ENCODE measurements at places on chromosomes 4 and X.

- no peak for DNase-seq
These were observed 6.7 kb upstream of the ZNF41 start for GRCh38 chrX:47489507-47490275.

DNA sequence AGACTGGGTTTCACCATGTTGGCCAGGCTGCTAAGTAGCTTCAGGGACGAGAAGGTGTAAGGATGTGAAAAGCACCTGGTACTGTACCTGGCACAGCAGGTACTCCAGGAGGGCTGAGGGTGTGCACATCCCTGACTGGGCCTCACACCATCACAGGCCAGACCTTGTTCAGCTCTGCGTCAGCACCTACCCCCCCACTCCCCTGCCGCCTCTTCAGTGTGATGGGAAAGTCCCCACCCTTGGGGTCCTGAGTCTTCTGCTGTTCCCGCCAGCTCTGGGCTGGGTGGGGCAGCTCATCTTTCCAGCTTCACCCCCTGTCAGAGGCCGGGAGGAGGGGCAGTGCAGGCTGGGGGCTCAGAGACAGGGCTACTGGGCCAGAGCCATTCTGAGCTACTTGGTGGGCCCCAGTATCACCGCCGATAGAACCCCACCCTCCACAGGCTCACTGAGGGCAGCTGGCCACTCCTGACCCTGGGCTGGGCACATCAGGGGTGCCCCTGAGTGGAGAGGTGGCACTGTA, 6.7 kb upstream of the SH3BP2 start:
- peak; percentile 74 for DNase-seq

- DNase-seq = no peak
These were observed 327.8 kb upstream of the HAND2 start for GRCh38 chr4:173857828-173858227.

DNA sequence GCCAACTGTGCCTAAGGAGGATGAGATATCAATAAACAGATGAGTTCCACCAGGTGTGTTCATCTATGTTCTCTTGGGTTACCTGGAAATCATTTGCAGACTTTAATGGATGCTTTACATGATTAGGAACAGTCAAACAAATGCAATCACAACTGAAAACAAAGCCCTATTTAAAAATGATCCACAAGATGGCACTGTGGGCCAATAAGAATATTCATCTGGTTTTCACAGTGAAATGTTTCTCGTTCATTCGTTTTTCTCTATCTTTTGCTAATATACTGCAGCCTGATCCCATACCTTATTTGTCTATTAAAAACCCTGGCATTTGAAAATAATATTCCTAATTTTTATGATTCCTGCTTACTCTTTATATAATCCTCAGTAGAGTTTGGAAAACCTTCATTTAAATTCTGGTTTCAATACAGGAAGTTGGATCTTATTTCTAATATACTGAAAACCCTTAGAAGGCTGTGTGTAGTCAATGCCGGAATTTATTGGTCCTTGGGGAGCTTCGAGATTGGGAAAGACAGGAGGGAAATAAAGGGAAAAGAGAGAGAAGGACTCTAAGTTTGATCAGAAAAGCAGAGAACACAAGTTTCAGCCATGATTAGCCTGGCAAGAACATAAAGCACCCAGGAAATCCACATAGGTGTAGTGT, 63.8 kb upstream of the TAPT1 start:
- DNase-seq = peak; percentile 28

GRCh38 chr4:105191621-105192210, 45.0 kb downstream of the TET2 start:
- peak; percentile 62 for DNase-seq

DNA sequence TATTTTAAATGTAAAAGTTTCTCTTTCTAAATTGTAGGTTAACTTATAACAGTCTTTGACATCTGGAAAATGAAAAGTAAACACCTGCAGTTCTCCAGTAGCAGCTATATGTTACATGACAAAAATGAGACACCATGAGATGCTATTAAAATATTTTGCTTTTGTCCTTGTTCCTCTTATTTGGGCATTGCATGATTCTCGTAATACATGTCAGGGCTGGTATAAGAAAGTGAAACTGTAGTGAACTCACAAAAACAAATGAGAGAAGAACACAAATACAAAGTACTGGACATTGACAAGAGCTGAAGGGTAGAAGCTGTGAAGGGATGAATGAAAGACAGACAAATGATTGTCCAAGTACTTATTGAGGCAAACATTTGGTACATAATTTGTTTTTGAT, 9.0 kb downstream of the GK2 start:
- peak; percentile 24 for DNase-seq

DNA sequence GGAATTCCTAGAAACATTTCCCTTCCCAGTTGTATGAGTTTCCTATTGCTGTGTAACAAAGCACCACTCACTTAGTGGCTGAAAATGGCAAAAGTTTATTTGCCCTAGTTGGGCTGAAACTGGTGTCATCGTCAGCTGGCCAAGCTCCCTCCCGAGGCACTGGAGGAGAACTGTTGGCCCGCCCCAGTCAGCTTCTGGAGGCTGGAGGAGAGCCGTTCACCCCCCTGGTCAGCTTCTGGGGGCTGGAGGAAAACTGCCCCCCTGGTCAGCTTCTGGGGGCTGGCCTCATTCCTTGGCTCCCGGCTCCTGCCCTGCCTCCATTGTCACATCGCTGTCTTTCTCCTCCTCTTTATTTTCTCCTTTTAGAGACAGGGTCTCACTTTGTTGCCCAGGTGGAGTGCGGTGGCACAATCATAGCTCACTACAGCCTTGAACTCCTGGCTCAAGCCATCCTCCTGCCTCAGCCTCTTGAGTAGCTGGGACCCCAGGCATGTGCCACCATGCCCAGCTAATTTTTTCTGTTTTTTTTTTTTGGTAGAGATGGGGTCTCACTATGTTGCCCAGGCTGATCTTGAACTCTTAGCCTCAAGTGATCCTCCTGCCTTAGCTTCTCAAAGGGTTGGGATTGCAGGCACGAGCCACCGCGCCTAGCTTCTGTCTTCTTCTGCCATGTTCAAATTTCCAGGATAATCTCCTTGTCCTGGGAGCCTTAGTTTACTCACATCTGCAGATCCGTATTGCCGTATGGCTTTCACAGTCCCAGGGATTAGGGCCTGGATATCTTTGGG, 3.2 kb downstream of the RGS12 start:
- no peak for DNase-seq

DNA sequence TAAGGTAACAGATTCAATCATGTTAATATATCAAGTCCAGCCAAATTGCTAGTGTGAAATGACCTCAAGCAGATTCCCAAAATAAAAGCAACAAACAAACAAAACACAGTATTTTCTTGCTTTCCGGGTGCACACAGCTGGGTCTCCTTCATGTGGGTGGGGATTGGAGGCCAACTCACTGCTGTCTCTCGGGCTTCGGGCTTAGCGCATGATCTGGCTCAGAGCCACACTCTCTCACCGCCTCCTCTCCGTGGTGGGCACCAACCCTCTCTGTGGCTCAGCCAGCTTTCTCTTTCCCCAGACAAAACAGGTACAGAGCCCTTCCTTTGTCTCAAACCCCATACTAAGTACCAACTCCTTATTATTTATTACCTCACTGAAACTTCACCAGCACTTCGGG, 2.9 kb upstream of the REELD1 start:
- no peak for DNase-seq

DNA sequence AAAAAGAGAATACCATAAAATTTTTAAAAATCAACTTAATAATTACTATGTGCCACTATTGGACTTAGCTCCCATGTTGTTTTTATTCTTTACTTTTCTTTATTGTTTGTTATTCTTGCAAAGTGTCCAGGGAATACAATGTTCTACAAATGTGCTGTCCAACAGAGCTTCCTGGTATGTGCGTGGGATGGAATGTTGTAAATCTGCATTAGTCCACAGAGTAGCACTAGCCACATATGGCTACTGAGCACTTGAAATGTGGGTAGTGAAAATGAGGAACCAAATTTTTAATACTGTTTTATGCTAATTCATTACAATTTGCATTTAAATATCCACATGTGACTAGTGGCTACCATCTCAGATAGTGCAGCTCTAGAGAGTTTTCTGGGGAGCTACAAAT, 14.3 kb upstream of the CORIN start:
- no peak for DNase-seq

GRCh38 chrX:107288676-107289075, 82.3 kb downstream of the DNAAF6 start:
- no peak for DNase-seq

DNA sequence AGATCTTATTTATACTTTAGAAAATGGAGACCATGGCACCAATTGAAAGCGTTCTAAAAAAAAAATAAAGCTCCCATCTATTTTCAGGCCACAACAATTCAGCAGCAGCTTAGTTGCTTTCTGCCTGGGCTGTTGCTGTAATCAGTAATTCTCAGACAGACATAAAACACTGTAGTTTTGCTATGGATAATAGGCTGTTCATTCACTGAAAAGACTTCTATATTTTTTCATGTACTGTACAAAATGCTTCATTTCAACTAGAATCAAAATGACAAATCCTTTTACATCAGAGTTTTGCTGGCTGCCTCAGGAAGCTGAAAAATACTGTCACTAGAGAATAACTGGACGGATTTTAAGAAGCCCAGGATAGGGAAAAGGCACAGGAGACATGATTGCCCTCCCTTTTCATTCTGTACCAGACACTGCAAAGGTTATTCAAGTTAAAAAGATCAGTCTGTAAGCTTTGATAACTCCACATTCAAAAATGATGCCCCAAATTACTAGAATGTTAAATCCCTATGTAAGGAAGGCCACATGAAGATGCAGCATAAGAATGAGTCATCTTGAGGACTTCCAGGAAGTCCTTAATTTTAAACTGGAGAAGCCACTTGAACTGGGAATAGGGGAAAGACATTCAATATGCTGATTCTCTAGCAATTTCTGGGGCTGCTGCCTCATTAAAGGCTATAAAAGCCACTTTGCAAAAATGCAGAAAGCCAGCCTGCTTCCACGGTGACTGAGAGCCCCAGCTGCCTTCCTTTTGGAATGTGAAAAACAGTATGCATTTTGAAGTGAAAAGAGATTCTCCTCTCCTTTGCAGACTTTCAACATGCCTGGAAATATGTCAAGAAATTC, 403.2 kb upstream of the RASGEF1B start:
- no peak for DNase-seq

DNA sequence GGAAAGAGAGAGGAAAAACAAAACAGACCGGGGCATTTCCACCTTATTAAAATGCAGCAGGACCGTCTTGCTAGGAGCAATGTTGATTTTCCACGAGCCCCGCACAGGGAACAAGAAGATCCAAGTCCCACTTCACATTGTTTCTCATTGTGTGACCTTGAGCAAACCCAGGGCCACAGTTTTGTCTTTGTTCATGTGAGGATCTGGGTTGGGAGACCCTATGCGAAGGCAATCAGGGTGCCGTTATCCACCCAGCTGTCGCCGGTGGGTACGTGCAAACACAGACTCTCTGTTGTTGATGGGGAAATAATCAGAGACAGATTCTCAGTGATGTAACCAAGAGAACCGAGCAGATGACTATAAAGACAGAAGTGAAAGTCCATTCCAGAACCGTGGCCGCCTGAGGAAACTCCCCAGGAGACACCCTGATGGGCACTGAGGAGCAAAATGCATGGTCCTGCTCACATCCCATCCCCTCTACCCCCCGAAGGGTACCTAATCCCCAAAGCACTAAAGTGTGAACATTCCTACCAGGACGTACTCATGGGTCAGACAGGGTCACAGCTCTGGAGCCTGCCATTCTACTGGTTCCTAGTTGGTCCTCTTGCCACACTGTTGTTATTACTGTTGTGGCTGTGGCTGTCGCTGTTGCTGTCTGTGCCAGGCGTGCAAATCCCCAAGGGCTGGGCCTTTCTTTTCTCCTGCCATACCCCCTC, 102.7 kb upstream of the RBPJ start:
- peak; percentile 48 for DNase-seq

GRCh38 chrX:85375333-85375738, 4.1 kb downstream of the POF1B start:
- no peak for DNase-seq

GRCh38 chr4:154349829-154350228, 141.8 kb downstream of the DCHS2 start:
- no peak for DNase-seq

- DNase-seq = no peak
These were observed 33.7 kb upstream of the HMX1 start for GRCh38 chr4:8905226-8905772.

- no peak for DNase-seq
These were observed 14.8 kb upstream of the PPARGC1A start for GRCh38 chr4:23904639-23905071.

GRCh38 chr4:182944484-182945213, 27.5 kb upstream of the DCTD start:
- DNase-seq = no peak

DNA sequence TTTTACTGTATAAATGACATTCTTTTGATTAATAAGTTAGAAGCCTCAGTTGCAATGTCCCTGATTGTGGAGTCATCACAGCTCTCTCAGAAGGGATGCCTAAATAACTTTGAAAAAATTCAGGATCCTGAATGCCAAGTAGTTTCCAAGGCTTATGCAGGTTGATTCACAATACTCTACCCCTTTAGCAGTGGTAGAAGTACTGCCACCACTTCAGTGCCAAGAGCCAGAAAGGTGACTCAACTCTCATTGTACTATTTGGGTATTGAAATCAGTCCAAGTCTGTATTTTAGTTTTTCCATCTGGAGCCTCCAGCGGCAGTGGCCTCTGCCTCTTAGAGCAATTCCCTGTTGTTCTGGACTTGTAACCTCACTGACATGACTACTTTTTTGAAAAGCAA, 320.1 kb upstream of the NDST4 start:
- DNase-seq = no peak
